Urinary bladder (tissue), 4 donors: ENCODE measurements at places on chromosomes 1 and 21. TPM values are rescaled to one million over a fixed set of nuclear protein-coding genes. Genes with fewer than 3 reads are reported as not detected.

Gene VCAM1
- 136 TPM for total RNA-seq

GRCh38 chr1:87918398-87918797 is 589.7 kb downstream of the LMO4 start:
- DNase-seq: no peak

Gene LAMC1
- 279 TPM for total RNA-seq

- DNase-seq: no peak
Measured at GRCh38 chr1:93702111-93702827, 20.6 kb upstream of the BCAR3 start.

Gene PPIAL4G
- total RNA-seq: 0.05 TPM

DNA sequence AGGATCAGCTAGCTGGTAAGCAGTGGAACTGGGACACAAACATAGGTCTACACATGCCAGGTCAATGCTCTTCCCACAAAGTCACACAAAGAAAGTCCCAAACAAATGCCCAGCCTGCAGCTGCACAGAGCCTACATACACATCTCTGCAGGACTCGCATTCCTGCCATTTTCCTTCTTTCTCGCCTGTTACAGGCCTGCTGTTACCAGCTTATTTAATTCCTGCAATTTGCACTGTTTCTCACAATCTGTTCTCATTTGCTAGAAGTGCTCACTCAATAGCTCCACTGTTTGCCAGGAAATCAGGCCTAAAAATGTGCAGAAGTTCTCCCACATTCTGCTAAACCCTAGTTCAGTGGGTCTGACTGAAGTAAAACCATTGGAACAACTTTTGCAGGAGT is 362.6 kb upstream of the C1orf87 start:
- DNase-seq: no peak

GRCh38 chr21:38734646-38735365 is 70.9 kb upstream of the ETS2 start:
- no peak for DNase-seq

- no peak for DNase-seq
Measured at GRCh38 chr1:65265651-65266351, 43.5 kb upstream of the DNAJC6 start.

Gene ATAD3C
- total RNA-seq: 0.26 TPM

Gene ATP1B1
- total RNA-seq: 54.6 TPM

GRCh38 chr1:179107706-179108629 is 26.1 kb downstream of the TOR3A start:
- DNase-seq: no peak

Gene PTGFRN
- 85.9 TPM for total RNA-seq

Gene TRPM2
- 1.2 TPM for total RNA-seq

DNA sequence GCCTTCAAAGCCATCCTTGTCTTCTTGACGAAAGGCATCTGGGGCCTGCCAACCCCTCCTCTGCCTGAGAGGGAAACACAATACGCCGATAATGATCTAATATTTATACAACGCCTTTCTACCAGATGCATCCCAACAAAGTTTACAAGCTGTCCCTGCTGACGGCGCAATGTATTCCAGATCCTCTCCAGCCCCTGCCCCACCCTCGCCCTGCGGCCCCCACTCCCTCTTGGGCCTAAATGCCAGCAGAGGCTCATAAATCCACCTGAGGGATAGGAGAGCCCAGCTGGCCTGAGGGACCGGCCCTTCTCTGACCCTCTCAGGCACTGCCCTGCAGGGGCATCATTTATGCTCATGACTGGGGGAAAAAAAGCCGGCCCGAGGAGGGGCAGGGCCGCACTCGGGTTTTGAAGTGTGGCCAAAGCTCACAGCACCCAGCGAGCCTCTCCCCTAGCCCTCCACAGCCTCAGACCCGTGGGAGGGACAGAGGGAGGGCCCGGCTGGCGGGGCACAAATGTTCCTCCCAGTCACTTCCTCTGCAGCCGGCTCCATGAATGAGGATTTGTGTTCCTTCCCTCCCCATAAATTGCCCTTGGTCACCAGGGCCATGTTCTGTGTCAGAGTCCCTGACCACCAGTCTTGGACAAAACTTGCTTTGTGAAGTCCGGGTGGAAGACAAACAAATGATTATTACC is 140.3 kb downstream of the FOXD2 start:
- peak; percentile 72 for DNase-seq

DNA sequence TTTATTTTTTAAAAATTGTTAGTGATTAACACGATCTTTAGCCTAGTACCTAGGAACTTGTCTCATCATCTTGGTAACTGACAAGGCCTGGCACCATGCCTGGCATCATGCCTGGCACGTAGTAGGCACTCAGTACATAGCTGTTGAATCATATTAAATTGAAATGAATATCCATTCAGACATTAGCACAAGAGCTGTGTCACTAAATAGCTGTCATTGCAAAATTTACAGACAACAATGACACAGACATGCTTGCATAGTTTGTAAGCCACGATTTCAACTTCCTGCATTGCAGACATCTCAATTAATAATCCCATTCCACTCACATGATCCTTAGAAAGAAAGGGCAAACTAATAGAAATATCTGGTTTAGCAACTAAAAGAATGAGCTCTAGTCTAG is 15.4 kb upstream of the PHACTR4 start:
- no peak for DNase-seq

DNA sequence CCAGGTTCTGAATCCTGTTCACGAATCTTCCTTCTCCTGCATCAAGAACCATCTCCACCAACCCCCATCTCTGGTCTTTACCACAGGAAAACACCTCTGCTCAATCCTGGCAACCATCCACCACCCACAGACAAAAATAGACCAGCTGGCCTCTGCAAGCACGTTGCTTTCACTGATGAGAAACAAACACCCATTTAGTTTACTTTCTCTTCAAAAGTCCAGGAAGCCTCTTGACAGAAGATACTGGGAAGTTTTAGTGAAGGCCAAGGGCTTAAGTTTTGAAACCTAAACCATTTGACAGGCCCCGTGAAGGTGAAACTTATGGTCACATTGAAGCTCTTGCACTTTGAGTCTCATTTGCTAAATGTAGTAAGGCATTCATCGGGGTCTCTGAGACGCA is 122.6 kb upstream of the PPP2R5A start:
- DNase-seq: no peak

Gene MANEAL
- 3.3 TPM for total RNA-seq

DNA sequence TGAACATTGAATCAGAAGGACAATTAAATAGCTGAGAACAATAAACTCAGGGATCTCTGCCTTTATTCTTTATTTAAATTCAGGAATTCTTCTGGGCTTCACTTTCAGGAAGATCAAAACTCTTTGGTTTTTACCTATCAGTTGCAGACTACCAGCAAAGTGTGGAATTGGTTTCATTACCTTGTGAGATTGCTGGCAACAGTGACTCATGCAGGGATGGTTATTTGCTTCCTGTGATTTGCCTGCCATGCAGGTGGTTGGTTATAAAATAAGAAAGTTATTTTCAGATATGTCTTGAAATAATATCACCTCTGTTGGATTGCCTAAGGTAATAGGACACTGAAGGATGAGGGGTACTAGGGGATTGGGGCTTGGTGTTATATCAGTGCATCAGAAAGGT is 204.6 kb downstream of the PTBP2 start:
- no peak for DNase-seq

Gene RGS13
- 3.4 TPM for total RNA-seq

Gene HHAT
- total RNA-seq: 10.8 TPM

DNA sequence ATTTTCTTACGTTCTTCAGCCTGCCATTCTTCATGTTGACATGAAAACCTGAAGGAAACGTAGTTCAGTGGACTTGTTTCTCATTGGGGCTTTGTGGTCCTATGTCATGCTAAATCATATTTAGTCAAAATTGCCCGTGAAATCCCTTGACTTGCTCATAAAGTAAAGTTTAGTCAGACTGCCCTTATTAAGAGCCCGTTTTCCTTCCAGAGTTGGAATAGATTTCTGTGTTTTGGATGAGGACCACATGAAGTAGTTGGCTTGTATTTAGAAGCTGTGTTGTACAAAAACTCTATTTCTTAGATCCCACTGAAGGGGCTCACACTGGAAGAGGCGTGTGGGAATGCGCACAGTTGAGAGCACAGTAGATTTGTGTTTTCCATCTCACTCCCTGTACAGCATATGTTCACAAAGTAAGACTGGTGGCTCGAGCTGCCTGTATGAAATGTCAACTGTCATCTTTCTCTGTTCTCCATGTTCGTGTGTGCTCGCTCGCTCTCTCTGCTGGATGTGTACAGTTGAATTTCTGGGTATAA is 42.4 kb downstream of the CAMTA1 start:
- no peak for DNase-seq

GRCh38 chr1:2561898-2562895 is 6.0 kb downstream of the TNFRSF14 start:
- no peak for DNase-seq

Gene IFI44L
- total RNA-seq: 40.6 TPM

Gene CHI3L2
- 0.26 TPM for total RNA-seq

GRCh38 chr1:16946646-16947045 is 24.9 kb downstream of the CROCC start:
- DNase-seq: no peak

- DNase-seq: no peak
Measured at GRCh38 chr21:38822778-38823238, 17.1 kb downstream of the ETS2 start.

Gene TMEM52
- total RNA-seq: not detected

Gene RAB42
- total RNA-seq: 6.1 TPM

Gene LCE4A
- not detected for total RNA-seq

GRCh38 chr1:19654386-19654785 is 10.3 kb downstream of the NBL1 start:
- DNase-seq: no peak

Gene OR13G1
- not detected for total RNA-seq
